ENCODE measurements at places on chromosomes 4 and X. TPM values are rescaled to one million over a fixed set of nuclear protein-coding genes. Genes with fewer than 3 reads are reported as not detected.

Gene SPATA18
- polyA plus RNA-seq = 0.78 TPM

Gene LDB2
- 17.2 TPM for polyA plus RNA-seq

Gene JAKMIP1
- polyA plus RNA-seq = 2.1 TPM

Gene DCHS2
- 1.2 TPM for polyA plus RNA-seq

- H3K27ac ChIP-seq = no peak overlapping the region
- H3K27me3 ChIP-seq = no peaks in the 10 kb centered on the region
- H3K4me3 ChIP-seq = no peak overlapping the region
- H3K4me1 ChIP-seq = no peaks in the 10 kb centered on the region
These were observed 76.4 kb downstream of the CLCN4 start for GRCh38 chrX:10233173-10233572.

Gene MTNR1A
- polyA plus RNA-seq = 0.48 TPM

Gene GUF1
- 30.0 TPM for polyA plus RNA-seq

- H3K4me1 ChIP-seq = peaks cover 8% of the 10 kb centered on the region
- no peaks in the 10 kb centered on the region for H3K36me3 ChIP-seq
- no peak for DNase-seq
- no peak overlapping the region for H3K4me3 ChIP-seq
- H3K27ac ChIP-seq = peak overlapping the region; percentile 68
These were observed 244.2 kb downstream of the FSTL5 start for GRCh38 chr4:161919442-161920220.

GRCh38 chrX:17737986-17738713 is 857 bp downstream of the SCML1 start:
- peak overlapping the region; percentile 99 for H3K27ac ChIP-seq
- peak; percentile 60 for DNase-seq
- peak overlapping the region; percentile 92 for H3K4me3 ChIP-seq
- H3K36me3 ChIP-seq = no peaks in the 10 kb centered on the region
- H3K4me1 ChIP-seq = peaks cover 5% of the 10 kb centered on the region

- no peak overlapping the region for H3K4me3 ChIP-seq
- no peaks in the 10 kb centered on the region for H3K36me3 ChIP-seq
- H3K4me1 ChIP-seq = no peaks in the 10 kb centered on the region
These were observed 225.6 kb upstream of the LCORL start for GRCh38 chr4:18247189-18247588.

DNA sequence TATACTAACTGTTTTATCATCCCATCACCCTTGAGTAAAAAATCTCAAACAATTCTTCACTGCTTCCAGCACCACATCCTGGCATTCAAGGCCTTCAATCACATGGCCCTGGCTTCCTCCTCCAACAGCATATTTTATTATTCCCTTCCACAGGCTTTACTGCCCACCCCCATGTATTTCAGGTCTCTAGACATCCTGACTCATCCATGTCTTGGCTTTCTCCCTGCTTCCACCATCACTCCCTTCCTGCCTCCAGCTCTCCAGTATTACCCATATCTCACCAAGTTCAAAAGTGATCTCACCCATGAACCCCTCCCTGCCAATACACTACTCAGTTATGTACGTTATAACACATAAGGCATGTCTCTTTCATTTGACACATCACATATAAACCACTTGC is 34.7 kb upstream of the PLAC1 start:
- H3K27me3 ChIP-seq = no peaks in the 10 kb centered on the region
- no peak overlapping the region for H3K27ac ChIP-seq
- H3K4me1 ChIP-seq = no peaks in the 10 kb centered on the region
- H3K4me3 ChIP-seq = no peak overlapping the region

- no peak overlapping the region for H3K27ac ChIP-seq
- peaks cover 23% of the 10 kb centered on the region for H3K36me3 ChIP-seq
- no peak for DNase-seq
- H3K4me3 ChIP-seq = no peak overlapping the region
- no peaks in the 10 kb centered on the region for H3K27me3 ChIP-seq
These were observed 32.6 kb downstream of the ABHD18 start for GRCh38 chr4:127997534-127998388.

- H3K36me3 ChIP-seq = no peaks in the 10 kb centered on the region
- no peaks in the 10 kb centered on the region for H3K27me3 ChIP-seq
- no peaks in the 10 kb centered on the region for H3K4me1 ChIP-seq
These were observed 138.0 kb upstream of the SMIM31 start for GRCh38 chr4:164615964-164616363.

Gene SPP1
- polyA plus RNA-seq = 65.6 TPM

Gene VSIG4
- 8.4 TPM for polyA plus RNA-seq

DNA sequence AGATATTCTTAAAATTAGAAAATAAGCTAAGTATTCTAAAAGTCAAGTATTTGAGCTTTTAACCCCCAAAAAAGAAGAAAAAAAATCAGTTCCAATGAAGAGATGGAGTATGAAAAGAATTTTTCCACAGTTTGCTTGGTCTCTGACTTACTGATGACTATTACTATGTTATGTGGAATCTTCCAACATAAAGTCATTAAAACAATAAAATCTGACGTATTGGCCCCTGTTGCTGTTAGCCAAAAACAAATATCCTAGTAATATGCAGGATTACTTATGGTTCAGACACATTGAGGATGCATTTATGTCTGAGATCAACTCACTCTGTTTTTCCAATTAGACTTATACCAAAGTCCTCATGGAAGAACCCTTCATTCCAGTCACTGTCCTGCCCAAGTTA is 517.2 kb upstream of the ADGRL3 start:
- H3K27ac ChIP-seq = no peak overlapping the region
- no peak for DNase-seq
- no peaks in the 10 kb centered on the region for H3K36me3 ChIP-seq
- no peak overlapping the region for H3K4me3 ChIP-seq

- no peaks in the 10 kb centered on the region for H3K27me3 ChIP-seq
- no peak overlapping the region for H3K4me3 ChIP-seq
- H3K4me1 ChIP-seq = no peaks in the 10 kb centered on the region
- H3K27ac ChIP-seq = no peak overlapping the region
These were observed 1718.8 kb upstream of the PCDH10 start for GRCh38 chr4:131430302-131430701.

Gene IGSF1
- polyA plus RNA-seq = 12.3 TPM

DNA sequence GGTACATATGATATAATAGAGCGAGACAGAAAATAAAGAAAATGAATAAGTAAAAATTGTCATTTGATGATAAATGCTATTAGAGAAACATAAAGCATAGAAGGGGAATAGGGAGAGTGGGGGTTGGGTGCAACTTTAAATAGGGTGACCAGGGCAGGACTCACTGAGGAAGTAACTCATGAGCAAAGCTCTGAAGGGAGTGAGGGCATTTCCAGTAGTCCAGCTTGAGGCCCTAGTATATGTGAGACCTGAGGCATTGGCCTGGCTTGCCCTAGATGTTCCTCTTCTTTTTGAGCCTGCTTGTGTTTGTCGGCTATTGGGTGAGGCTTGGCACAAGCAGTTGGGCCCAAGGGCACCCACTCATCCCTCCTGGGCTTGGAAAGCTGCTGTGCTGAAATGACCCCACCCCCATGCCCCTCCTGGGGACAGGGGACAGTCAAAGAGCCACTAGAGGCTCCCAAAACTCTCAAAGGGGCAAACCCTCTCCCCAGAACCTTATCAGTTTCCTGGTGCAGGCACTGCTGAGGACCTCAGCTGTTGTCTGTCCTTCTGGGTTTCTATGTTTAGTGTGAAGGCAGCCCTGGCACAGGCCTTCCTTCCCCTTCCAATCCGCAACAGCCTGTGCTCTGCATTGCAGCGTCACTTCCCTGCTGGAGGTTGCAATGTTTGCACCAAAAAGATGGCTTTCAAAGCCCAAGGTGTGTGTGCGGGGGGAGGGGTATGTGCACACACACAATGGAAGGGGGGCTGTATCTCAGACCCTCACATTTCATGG is 40.1 kb downstream of the APLN start:
- H3K36me3 ChIP-seq = no peaks in the 10 kb centered on the region
- no peak overlapping the region for H3K27ac ChIP-seq
- peaks cover 2% of the 10 kb centered on the region for H3K4me1 ChIP-seq
- H3K27me3 ChIP-seq = no peaks in the 10 kb centered on the region

GRCh38 chrX:71997320-71997719 is 86.7 kb downstream of the NHSL2 start:
- no peaks in the 10 kb centered on the region for H3K27me3 ChIP-seq
- H3K4me3 ChIP-seq = no peak overlapping the region
- no peaks in the 10 kb centered on the region for H3K36me3 ChIP-seq
- no peak overlapping the region for H3K27ac ChIP-seq
- H3K4me1 ChIP-seq = no peaks in the 10 kb centered on the region

Gene CT47B1
- not detected for polyA plus RNA-seq

- no peaks in the 10 kb centered on the region for H3K27me3 ChIP-seq
- peaks cover 36% of the 10 kb centered on the region for H3K36me3 ChIP-seq
- no peak for DNase-seq
- no peak overlapping the region for H3K4me3 ChIP-seq
These were observed 47.4 kb downstream of the WDR1 start for GRCh38 chr4:10069075-10069642.

Gene CFI
- polyA plus RNA-seq = 244 TPM

DNA sequence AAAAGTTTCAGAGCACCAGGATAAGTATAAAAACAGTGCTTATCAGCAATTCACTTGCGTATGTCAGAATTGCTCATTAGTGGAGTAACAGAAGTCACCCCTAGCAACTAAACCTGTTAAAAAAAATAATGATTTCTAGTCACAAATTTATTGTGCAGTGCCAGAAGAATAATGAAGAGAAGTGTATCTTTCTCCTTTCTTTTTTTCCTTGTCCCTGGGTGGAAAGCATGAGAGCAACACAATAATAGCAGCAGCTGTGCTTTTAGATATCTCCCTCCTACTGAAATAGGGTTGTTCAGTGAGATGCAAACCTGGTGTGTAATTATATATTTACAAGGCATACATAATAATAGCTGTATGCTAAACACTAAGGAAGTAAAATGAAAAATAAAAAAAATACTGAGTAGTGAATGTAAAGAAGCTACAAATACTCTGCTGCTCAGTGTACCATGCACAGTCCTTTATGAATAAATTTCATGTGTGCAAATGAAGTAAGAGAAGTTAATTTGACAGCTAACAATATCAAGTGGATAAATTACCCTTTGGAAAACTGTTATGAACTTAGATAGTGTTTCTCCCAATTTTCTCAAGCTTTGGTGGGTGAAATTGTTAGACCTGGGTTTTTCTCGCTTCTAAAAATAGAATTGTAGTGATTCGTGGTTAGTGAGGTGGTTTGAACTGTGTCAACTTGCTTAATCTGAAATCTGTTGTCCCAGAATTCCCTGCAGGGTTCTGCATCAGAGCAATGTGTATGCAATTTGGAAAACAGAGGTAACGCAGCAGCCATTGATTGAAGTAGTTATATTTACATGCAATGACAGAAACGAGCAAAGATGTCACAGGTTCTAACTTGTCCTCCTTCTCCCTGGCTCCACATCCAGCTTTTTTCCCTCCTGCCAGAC is 125.7 kb upstream of the NDST3 start:
- H3K27ac ChIP-seq = no peak overlapping the region
- DNase-seq = no peak
- H3K36me3 ChIP-seq = no peaks in the 10 kb centered on the region
- H3K27me3 ChIP-seq = no peaks in the 10 kb centered on the region
- H3K4me1 ChIP-seq = no peaks in the 10 kb centered on the region
- H3K4me3 ChIP-seq = no peak overlapping the region

DNA sequence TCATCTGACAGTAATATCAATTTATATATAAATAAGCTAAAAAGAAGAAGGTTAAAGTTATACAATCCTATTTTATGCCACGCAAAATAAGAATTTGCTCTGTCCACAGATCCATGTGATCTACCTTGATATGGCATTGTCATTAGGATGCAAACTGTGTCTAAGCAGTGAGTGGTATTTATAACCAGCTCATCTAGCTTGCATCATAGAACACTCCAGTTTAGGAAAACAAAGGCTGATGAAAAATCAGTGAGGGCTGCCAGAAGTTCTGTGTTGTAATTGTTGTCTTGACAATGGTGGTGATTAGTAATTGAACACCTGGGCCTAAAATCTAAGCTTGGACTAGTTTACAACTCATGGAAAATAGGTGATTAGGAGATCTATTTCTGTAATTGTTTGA is 111.0 kb downstream of the CPE start:
- H3K36me3 ChIP-seq = peaks cover 7% of the 10 kb centered on the region
- H3K27ac ChIP-seq = no peak overlapping the region

Gene ACOX3
- polyA plus RNA-seq = 19.7 TPM

Gene CPEB2
- 18.3 TPM for polyA plus RNA-seq

- no peak for DNase-seq
- no peak overlapping the region for H3K4me3 ChIP-seq
- H3K27me3 ChIP-seq = no peaks in the 10 kb centered on the region
- H3K27ac ChIP-seq = no peak overlapping the region
- H3K36me3 ChIP-seq = no peaks in the 10 kb centered on the region
These were observed 16.2 kb downstream of the ANK2 start for GRCh38 chr4:113065629-113066028.

- no peaks in the 10 kb centered on the region for H3K27me3 ChIP-seq
- no peaks in the 10 kb centered on the region for H3K36me3 ChIP-seq
- H3K4me3 ChIP-seq = no peak overlapping the region
- H3K4me1 ChIP-seq = peaks cover 2% of the 10 kb centered on the region
- H3K27ac ChIP-seq = no peak overlapping the region
These were observed 36.7 kb downstream of the PSAPL1 start for GRCh38 chr4:7398104-7398423.

Gene RUFY3
- polyA plus RNA-seq = 70.1 TPM

DNA sequence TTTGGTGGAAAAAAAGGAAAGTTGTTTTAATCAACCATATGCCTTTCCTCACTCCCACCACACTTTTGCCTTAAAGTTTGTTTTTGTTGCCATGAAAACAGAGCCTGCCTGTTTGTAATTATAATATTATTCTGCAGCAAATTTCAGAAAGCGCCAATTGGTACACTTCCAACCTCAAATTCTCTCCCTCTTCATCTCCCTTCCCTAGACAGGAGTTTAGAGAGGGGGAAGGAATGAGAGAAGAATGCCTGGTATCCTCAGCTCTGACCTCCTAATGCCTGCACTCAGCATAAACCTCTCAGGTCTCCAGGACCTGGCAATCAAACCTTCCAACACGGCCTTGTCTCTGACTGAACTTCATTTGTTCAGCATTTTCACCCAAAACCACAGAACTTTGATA is 138.4 kb upstream of the HCCS start:
- H3K27ac ChIP-seq = no peak overlapping the region
- H3K4me3 ChIP-seq = no peak overlapping the region
- no peaks in the 10 kb centered on the region for H3K27me3 ChIP-seq
- H3K4me1 ChIP-seq = no peaks in the 10 kb centered on the region
- H3K36me3 ChIP-seq = no peaks in the 10 kb centered on the region

Gene MAGEB17
- polyA plus RNA-seq = not detected

DNA sequence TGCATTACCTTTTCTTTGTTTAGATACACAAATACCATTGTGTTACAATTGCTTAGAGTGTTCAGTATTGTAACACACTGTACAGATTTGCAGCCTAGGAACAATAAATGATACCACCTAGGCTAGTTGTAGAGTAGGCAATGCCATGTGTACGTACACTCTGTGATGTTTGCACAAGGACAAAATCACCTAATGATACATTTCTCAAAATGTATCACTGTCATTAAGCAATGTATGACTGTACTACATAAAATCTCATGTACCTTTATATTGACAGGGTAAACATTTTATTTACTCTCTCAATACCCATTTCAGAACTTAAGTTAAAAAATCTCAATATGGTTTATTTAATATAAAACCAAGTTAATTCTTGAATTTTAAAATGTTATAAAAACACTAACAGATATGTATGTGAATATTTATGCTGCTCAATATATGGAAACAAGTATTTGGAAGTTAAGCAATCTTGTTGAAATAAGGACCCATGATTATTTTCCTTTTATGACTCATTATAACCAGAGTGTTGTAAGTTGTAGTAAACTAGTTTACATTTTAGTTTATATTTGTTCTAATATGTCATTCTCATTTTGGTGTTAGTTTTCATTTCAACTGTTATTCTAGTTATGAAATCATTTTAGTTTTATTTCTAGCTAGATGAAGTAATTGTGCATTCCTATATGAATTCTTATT is 409.2 kb downstream of the TLL1 start:
- H3K4me3 ChIP-seq = no peak overlapping the region
- no peak for DNase-seq
- H3K36me3 ChIP-seq = no peaks in the 10 kb centered on the region
- H3K27me3 ChIP-seq = no peaks in the 10 kb centered on the region

Gene OCIAD2
- polyA plus RNA-seq = 125 TPM

All from large intestine (tissue), 12 donors.